ENCODE measurements at places on chromosomes 5 and 9.
A peak's percentile ranks its signal among the peaks of the same experiment; 100 is the strongest.

- no peak for DNase-seq
These were observed 34.1 kb upstream of the TRMT10B start for GRCh38 chr9:37719526-37719925.

- no peak for DNase-seq
These were observed 4.3 kb upstream of the SGCD start for GRCh38 chr5:156322666-156323065.

DNA sequence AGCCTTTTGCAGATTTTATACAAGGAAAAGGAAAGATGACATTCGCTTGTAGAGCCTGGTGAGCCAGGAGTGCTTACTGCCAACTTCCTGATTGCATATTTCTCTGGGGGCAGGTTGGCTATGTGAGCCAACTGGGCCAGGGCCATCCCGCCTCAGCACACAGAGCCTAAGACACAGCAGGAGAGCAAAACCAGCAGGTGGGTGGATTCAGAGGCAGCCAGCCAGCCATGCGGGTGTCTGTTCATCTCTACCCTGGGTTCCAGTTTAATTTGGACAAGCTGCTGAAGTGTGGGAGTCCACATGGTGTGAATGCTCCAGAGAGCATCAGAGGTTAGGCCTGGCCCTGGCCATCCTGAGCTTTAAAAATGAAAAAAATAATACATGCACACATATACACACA is 291.4 kb downstream of the ARHGEF28 start:
- no peak for DNase-seq

DNA sequence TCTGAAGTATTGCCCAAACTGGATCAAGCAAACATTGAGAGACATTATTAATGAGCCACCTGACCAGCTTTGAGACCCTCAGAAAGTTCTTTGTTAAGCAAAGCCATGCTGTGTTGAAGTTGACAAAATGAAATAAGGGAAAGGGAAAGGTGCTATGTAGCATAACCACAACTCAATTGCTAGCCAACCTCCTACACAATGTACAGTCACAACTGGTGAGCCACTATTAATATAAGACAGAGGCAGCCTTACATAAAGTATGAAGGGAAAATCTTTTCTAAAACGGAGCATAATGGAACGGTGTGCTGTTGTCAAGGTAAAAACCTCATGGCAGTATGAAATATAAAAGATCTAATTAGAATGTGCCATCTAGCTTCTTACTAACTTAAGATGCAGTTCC is 375.8 kb upstream of the ST8SIA4 start:
- no peak for DNase-seq

DNA sequence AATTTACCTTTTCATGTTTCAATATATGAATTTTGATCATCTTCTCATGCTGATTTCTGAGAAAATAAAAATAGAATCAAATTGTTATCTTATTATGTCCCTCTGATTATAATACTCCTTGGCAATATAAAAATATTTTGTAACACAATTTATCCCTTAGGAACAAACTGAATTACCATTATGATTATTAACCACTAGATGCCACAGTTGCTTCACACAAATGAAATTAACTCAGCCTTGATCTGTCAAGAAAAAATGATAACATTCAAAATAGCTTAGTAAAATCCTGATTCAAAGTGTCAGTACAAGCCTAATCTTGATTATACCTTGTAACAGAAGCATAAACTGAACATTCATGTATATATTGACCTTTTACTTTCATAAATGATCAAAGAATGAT is 4.8 kb upstream of the CHSY3 start:
- no peak for DNase-seq

DNA sequence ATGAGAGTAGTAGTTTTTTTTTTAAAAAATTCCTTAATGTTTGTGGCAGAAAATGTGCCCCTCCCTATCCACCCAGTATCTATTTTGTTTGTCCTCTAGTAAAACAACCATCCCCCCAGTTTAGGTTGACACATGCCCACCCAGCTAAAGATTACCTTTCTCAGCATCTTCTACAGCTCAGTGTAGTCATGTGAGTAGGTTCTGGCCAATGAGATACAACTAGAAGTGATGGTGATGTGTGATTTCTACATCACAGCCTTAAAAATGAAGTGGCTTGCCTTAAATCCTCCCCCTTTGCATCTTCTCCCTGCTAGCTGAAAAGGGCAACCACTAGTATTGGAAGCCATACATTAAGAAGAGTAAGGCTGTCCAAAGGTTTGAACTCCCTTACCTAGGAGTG is 14.9 kb downstream of the CHD1 start:
- DNase-seq, result no peak

DNA sequence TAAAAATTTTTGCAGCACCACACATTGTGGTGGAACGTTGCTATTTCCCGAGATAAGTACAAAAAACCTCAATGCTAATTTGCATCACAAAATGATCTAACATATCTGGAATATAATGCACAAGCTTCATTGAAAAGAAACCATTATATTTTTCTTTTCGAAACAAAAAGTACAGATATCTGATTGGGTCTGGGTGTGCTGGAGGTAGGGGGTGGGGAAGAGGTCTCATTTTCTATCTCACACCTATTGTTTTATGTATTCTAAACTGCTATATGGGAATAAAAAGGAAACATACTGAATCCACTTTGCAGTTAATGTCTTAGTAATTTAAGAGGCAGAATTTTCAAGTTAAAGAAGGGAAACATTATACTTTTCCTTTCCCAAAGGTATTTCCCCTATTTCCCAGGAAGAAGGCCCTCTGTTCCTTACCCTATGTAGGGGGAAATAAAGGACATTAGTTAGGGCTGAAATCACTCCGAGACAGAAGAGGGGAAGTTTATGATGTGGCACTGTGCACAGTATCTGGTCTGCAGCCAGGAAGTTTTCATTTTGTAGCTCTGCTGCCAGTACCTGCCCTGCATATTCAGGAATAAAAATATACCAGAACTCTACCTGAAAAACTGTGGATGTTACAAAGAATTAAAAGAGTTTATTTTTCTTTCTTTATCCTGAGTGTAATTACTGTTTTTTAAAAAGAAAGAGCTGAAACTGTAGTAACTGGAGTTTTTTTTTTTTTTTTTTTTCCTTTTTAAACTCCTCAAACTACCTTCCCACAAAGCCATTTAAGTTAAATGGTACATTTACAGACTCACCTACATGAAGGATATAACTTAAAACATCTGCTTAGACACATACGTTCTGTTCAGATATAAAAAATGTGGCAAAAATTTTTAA is 7.4 kb downstream of the MEF2C start:
- no peak for DNase-seq

GRCh38 chr5:103256178-103256577 is 2.4 kb upstream of the MACIR start:
- DNase-seq, result no peak

DNA sequence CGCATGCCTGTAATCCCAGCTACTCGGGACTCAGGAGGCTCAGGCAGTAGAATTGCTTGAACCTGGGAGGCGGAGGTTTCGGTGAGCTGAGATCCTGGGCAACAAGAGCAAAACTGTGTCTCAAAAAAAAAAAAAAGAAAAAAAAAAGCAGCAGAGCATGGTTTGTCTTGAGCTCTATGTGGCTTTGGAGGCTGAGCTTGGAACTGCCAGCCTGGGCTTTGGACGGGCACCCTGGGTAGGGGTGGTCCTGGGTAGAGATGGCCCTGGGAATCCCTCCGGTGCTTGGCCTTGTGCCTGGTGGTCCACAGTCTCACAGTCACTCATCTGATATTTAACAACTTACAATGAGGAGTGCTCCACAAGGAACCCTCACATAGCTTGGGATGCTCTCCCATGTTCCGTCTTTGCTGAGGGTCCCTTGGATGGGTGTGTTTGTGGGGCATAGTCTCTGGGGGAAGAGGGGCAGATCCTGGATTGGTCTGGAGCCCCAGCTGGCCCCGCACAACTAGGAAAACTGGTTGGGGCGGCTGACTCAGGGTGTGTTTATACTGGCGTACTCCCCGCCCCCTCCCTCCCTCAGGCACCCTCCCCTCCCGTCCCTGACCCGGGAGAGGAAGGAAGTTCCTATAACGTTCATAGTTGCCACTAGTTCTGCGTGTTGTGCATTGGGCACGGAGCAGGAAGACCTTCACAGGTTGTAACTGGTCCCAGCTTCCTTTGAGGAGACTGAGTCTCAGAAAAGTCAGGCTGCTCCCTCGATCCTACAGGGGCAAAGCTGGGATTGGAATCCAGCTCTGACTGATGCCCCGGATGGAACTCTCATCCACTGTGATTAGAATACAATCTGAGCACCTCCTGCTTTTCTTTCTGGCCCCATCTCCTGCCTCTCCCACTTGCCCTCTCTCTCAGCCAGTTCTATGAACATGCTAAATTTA is 11.2 kb downstream of the IER5L start:
- DNase-seq, result no peak

- no peak for DNase-seq
These were observed 28.1 kb upstream of the SPATA31E1 start for GRCh38 chr9:87854580-87854955.

- no peak for DNase-seq
These were observed 91.1 kb upstream of the CEP78 start for GRCh38 chr9:78144663-78145377.

DNA sequence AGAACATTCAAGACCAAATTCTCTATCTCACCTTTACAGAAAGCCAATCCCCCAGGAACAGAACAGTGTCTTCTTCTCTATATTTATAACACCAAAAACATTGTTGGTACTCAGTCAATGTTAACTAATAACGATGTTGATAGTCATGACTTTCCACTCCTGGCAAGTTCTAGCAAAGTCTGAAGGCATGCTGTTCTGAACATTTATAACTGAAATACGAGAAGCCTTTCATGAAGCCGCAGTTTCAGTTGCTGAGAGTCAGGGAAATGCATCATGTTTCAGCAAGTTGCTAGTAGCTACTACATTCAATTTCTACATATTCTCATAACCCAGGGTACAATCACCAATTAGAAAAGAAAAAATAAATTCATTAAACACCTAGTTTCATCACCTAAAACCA is 301.4 kb downstream of the PDE4D start:
- DNase-seq, result no peak

GRCh38 chr9:70081120-70081495 is 37.5 kb downstream of the MAMDC2 start:
- DNase-seq, result no peak

GRCh38 chr9:137564817-137565411 is 13.2 kb downstream of the MRPL41 start:
- DNase-seq, result no peak

DNA sequence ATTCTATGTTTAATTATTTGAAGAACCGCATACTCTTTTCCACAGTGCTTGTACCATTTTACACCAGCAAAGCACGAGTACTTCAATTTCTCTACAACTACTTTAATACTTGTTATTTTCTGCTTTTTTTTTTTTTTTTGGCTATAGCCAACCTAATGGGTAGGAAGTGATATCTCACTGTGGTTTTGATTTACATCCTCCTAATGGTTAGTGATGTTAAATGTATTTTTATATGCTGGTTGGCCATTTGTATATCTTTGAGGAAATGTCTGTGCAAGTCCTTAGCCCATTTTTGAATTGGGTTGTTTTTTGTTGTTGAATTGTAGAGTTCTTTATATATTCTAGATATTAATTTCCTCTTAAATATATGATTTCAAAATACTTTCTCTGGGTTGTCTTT is 22.6 kb downstream of the OGN start:
- no peak for DNase-seq

DNA sequence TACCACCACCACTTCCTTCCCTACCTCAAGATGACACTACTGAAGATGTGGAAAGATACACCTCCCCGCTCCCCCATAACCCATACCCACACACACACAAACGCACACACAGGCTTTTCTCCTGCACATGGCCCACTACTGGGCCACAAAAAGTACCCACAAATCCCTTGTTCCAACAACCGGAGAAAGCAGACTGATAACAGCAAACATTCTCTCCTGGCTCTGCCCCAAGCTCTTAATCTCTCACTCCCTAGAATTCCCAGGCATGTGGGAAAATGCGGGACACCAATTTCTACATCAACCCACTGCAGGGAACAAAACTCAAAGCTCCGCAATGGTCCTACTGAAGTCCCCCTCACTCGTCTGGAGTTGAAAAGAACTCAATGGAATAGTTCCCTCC is 611.0 kb upstream of the KLF4 start:
- DNase-seq, result no peak

DNA sequence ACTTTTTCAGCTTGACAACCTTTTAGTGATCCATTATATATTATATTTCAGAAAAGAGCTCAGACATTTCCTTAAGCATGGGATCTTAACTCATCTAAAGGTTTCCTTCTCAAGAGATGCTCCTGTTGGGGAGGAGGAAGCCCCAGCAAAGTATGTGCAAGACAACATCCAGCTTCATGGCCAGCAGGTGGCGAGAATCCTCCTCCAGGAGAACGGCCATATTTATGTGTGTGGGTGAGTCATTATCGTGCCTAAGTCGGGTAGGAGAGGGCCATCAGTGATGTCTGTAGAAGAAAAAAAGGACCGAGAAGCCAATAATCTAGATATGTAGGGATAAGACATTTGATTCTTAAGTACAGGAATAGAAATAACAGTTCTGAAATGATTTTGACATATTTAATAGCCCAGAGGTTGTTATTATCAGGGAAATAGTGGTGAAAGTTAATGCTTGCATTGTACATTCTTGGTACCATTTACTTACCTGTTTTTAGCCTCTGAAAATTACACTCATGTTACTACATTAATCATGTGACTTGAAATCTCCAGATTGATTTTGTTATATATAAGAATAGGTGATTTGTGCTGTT is 28.2 kb downstream of the MTRR start:
- peak; percentile 30 for DNase-seq

DNA sequence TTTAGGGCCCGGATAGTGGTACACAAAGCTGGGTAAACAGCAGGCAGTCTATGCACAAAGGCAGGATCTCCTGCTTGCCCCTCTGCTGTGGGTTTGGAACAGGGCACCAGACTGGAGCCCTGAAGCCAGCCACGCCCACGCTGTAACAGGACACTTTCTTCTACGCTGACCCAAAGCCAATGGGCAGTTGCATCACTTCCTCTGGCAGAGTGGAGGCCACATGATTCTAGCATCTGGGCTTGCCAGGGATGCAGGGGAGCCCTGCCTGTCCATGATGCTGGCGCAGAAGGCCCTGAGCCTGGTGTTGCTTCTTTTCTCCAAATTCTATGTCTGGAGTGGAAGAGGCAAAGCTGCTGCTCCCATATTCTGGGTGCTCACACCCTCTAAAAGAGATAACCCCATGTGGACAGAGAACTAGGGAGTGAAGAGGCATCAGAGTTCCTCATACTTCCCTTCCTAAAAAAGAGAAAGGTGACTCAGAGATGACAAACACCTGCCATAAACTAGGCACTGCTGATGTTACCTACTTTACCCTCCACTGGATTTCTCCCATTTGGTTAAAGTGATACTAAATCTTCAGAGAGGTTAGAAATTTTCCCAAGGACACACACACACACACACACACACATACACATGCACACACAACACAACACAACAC is 260.3 kb upstream of the KLF4 start:
- DNase-seq, result no peak

- DNase-seq, result no peak
These were observed 33.1 kb downstream of the RASA1 start for GRCh38 chr5:87300744-87301143.
